Heart right ventricle (tissue), 16 donors: ENCODE measurements at places on chromosomes 2 and 18. TPM values are rescaled to one million over a fixed set of nuclear protein-coding genes. Genes with fewer than 3 reads are reported as not detected.

DNA sequence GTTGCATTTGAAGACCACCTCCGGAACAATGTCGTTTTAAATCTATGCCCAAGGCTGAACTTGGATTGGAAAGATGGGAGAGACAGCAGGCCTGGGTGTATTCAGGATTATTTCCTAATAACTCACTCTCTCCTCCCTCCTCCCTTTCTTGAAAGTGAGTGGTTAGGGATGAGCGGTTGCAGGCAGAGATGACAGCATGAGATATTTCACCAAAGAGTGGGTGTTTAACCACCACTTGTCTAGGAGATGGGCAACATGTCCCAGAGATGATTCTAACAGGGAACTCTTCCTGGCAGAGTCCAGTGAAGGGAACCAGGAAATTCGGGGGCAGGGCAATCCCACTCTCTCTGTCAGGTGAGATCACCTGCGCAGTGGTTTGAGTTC, 123.2 kb downstream of the KCTD1 start:
- H3K27ac ChIP-seq: no peak overlapping the region
- no peaks in the 10 kb centered on the region for H3K36me3 ChIP-seq
- H3K4me3 ChIP-seq: no peak overlapping the region

GRCh38 chr18:52829876-52830405, 489.9 kb downstream of the DCC start:
- H3K27ac ChIP-seq: no peak overlapping the region
- H3K4me1 ChIP-seq: no peaks in the 10 kb centered on the region
- no peak overlapping the region for H3K4me3 ChIP-seq

DNA sequence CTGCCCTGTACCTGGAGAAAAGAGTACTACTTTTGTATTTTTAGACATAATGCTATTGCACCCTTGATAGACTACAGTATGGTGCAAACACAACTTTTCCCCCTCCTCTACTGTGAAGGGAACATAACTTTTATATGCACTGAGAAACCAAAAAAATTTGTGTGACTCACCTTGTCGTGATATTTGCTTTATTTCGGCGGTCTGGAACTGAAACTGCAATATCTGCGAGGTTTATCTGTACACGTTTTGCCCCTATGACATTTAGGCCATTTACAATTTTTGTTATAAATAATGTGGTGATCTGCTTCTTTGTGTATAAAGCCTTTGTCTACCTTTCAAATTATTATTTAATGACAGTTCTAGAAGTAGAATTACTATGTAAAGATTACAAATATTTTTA, 34.4 kb upstream of the AAK1 start:
- H3K36me3 ChIP-seq: no peaks in the 10 kb centered on the region
- no peak for DNase-seq

DNA sequence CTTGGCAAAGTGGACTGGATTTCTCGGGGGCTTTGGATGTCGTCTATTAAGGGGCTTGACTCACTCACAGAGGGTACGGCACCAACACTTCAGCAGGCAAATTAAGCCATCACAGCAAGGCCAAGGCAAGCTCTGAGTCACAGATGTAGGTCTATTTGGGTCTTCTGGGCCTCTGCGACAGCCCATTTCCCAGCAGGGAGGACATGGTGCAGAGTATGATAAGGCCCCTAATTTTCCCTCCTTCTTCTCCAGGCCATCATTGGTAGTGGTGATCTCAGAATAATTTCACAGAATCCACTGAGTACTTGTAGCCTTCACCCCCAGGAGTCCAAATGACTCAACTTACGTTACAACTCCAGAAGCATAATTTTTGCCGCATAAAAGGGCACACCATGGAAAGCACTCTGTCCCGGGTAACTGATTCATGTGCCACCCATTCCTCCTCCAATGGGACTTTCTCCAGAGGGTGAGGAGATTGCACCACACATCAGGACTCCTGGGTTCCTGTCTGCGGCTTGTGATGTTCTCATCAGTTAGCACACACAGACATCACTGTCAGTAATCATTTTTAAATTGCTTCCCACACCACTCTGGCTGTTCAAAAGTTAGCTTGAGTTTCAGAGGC, 164.9 kb downstream of the TXNL1 start:
- no peak overlapping the region for H3K4me3 ChIP-seq
- H3K4me1 ChIP-seq: no peaks in the 10 kb centered on the region
- DNase-seq: no peak
- no peaks in the 10 kb centered on the region for H3K27me3 ChIP-seq

SETBP1 gene
- total RNA-seq: 5.4 TPM
